ENCODE measurements at places on chromosomes 6 and 20.

DNA sequence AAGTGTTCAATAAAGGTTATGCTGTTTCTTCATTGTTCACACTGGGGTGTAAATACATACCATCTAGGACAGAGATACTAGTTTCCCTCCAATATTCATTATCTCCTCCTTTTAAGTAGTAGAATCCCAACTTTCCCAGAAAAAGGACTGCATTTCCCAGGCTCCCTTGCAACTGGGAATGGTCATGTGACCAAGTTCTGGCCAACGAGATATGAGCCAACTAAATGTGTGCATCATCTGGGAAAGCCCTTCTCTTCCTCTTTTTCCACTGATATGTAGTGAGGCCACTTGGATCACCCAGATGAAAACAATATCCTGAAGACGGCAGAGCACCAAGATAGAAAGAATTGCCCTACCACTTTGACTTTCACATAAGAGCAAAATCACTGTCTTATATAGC is 97.9 kb upstream of the PTPRT start:
- no peak for DNase-seq

GRCh38 chr6:3306848-3307247 is 48.1 kb downstream of the PSMG4 start:
- no peak for DNase-seq

DNA sequence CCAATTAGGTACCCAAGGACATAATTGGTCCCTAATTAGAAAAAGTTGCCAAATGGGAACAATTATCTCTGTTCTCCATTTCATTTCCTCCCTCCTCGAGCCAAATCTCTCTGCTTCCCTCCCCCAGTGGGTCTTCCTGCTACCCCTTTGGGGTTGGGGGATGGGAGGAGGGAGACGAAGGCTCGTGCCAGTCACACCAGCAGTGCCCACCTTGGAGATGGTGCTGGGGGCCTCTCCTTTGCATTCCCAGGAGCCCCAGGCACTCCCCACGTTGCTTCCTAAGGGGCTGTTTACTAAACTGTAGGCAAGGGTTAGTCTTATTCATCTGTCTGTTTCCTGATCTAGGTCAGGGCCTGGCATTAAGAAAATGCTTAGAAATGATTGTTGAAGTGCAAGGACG is 33.1 kb downstream of the MDFI start:
- no peak for DNase-seq

- no peak for DNase-seq
These were observed 17.5 kb downstream of the PIM1 start for GRCh38 chr6:37187321-37188022.

DNA sequence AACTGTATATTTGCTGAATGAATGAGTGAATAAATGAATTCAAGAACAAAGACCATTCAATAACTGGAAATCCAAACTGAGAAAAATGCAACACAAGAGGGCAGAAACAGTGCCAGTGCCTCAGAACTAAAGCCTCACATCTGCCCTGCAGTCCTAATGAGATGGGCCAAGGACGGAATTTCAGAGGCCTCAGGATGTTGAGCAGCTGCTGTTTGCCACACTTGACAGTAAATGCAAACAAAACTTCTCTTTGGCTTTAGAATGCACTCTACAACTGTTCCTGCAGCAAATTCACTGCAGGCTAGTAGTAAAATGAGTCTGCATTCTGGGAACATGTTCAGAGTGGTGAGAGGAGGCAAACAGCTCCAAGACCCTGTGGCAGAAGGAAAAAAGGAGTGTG is 177.6 kb upstream of the LRFN2 start:
- DNase-seq, result no peak

GRCh38 chr6:68527691-68528090 is 107.4 kb upstream of the ADGRB3 start:
- DNase-seq, result no peak
